ENCODE measurements at places on chromosomes 5 and 9. TPM values are rescaled to one million over a fixed set of nuclear protein-coding genes. Genes with fewer than 3 reads are reported as not detected.
A peak's percentile ranks its signal among the peaks of the same experiment; 100 is the strongest.

- DNase-seq: no peak
These were observed 32.8 kb downstream of the NCS1 start for GRCh38 chr9:130204959-130205358.

Gene ZNF366
- total RNA-seq: not detected

DNA sequence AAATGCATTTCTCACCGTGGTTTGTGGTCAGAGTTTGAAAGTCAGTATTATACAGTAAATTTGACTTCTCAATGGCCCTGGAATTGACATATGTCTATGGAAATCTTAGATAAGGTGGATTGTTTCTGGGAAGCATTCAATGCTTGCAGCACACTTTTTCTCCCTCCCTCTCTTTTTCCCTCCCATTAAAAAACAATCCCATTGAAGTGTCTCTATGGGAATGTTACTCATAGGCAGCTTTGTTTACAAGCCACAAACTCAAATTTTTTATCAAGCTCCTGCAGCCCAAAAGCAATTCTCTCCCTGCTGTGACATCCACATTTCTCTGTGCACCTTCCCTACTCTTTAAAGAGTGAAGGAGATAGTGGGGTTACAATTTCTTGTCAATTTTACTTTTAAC lies 292.1 kb downstream of the ARRDC3 start:
- DNase-seq: no peak

GRCh38 chr9:126326228-126327005 lies at the start of gene MVB12B:
Gene MVB12B (plus strand): TSS chr9:126326829. CDS start chr9:126326930, 101 bp downstream.
- DNase-seq: no peak

- DNase-seq: no peak
These were observed 392.6 kb upstream of the BRINP1 start for GRCh38 chr9:119761812-119762211.

GRCh38 chr9:91530829-91531228 lies 107.2 kb upstream of the NFIL3 start:
- no peak for DNase-seq

Gene ARHGEF39
- 8.9 TPM for total RNA-seq

DNA sequence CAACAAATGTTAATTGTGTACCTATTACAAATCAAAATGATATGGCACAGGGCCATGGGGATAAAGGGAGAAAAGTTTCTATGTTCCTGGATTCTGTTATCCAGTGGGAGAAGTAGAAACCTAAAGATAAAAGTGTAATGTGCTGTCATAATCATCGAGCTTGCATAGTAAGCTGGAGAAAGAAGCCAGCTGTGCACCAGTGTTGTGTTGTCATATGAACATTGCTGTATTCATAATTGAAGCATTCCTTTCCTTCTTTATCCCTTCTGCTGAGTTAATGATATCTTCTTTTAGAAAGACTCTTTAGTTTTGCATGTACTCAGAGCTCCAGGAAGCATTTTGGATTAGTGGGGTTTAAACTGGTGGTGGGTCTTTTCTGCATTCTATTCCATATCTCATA lies 39.5 kb downstream of the NTRK2 start:
- no peak for DNase-seq

Gene NUP214
- 27.1 TPM for total RNA-seq

Gene GMCL2
- not detected for total RNA-seq

Gene SPINK13
- not detected for total RNA-seq

DNA sequence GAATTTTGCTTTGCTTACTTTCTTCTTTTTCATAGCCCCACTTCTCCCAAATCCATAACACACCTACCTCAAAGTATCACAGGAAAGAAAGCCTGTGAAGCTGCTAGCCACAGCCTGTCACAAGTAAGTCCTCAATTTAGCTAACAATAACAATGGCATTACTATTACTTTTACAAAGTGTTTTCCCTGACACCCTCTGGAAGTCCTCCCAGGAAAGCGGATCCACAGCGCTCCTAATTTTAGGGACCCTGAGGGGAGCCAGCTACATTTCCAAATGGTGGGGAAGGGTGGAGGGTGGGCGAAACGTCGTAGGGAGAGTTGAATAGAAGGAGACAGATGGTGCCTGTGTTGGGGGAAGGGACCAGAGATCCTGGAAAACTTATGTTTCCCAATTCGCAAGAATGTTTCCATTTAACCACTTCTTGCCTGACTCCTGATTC lies 523 bp upstream of the WWC1 start:
- DNase-seq: no peak

DNA sequence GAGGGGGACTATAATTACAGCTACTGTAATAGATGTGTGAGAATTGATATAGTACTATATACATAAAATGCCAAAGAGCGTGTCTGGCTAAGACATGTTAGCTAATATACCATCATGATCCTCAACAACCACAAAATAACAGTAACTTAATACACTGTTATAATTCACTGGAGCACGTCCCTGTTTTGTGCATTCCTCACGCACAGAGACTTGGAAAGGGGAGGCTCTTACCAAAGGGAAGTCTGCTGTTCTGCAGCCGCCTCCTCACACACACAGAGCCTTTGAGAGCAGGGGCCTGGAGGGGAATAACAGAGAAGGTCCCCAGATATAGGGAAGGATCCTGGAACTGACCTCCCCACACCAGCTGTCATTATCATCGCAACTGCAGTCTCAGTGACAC lies 97.3 kb downstream of the ANKRD18A start:
- DNase-seq: no peak

- DNase-seq: no peak
These were observed 362.9 kb downstream of the ARRDC3 start for GRCh38 chr5:91020065-91020800.

- no peak for DNase-seq
These were observed 54.1 kb upstream of the FYB1 start for GRCh38 chr5:39273314-39273954.

Gene NEUROG1
- not detected for total RNA-seq

GRCh38 chr9:89564346-89564878 lies 40.4 kb upstream of the GADD45G start:
- DNase-seq: peak; percentile 52

Gene TEX48
- not detected for total RNA-seq

DNA sequence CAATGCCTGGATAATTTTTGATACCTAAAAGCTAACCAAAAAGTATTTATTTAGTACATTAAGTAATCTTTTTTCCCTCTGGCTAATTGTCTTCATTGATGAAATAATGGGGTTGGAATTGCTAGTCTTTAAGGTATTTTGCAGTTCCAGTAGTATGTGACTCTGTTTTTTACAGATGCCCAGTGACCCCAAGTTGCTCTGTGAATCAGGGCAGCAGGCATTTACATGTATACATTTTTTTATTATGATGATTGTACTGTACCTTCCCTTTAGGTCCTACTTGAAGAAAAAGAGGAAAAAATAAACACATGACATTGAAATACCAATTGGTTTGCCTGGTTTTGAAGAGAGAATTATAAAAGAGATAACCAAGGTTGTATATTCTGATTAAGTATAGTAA lies 385.5 kb downstream of the ADGRV1 start:
- DNase-seq: no peak

DNA sequence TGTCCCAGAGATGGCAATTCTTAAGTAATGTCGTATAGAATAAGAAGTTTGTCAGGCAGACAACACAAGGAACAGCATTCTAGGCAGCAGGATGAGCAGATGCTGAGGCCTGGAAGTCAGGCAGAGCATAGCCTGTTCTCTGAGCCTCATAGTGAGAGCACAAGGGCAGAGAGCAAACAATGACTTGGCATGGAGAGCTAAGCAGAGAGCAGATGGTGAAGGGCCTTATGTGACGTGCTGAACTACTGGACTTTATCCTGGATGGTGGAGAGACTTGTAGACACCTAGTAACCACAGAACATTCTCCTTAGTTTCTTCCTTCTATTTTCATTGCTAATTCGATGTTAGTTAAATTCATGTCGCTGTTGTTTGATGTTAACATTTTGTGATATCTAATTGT lies 60.1 kb downstream of the KCTD16 start:
- no peak for DNase-seq

Gene PAIP2
- 56.4 TPM for total RNA-seq

DNA sequence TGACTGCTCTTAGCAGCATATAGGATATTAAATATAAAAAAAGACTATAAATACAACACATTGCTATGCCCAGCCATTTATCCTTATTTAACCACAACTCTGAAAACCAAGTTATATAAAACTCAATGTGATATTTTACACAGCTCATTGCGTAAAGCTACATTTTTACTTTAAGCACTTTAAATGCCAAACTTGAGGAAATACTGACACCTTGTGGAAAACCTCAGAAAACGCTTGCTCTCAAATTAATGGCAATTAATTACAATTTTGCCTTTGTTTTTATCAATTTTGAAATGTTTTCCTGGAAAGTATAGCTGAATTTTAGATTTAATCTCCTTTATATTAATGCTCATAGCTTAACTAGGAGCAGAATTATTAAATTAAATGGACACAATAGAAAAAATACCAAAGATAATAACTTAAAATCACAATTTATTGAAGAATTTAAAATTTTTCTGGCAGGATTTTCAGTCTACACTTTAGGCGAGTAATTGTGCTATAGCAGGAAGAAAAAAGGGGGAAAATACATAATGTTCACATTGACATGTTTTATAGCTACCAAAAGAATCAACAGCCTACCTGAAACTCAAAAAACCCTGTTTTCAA lies 25.2 kb upstream of the PLAC8L1 start:
- no peak for DNase-seq

Gene CDKN2B
- not detected for total RNA-seq

Gene PPIC
- total RNA-seq: 17.9 TPM

GRCh38 chr9:4111233-4112008 lies 188.4 kb downstream of the GLIS3 start:
- peak; percentile 7 for DNase-seq

DNA sequence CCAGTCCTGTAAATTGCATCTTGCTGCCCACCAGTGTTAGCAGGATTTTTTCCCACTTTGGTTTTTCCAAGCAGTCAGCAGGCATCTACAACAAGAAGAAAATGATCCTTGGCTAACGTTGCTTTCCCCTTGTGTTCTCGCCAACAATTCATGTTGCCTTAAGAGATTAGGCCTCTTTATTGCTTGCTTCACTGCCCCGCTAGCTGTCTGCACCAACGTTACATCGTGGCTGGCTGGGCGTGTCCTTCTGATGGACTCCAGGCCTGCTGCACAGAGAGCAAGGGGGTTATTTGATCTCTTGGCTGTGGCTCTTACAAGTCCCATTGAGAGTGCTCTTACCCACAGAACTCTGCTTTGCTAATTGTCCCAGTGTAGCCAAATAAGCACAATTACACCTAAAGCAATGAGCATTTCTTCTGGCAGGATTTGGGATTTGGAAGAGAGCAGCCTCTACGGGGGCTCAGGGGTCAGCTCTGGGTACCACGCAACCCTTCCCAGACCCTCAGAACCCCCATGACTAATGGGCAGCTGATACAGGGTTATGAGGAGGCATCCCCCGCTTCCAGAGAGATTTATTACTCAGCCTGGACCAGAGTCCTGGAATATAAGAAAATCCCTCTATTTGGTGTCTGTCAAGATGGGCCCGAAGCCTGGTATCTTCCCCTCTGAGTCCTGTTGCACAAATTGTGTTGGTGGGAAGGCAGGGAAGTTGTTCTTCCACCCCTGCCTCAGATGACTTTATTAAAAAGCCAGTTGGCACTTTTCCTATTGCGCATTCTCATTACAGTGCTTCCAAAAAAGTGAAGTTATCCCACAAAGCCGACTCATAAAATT lies 17.6 kb downstream of the DCANP1 start:
- no peak for DNase-seq

Gene PCDHGA5
- 0.21 TPM for total RNA-seq

DNA sequence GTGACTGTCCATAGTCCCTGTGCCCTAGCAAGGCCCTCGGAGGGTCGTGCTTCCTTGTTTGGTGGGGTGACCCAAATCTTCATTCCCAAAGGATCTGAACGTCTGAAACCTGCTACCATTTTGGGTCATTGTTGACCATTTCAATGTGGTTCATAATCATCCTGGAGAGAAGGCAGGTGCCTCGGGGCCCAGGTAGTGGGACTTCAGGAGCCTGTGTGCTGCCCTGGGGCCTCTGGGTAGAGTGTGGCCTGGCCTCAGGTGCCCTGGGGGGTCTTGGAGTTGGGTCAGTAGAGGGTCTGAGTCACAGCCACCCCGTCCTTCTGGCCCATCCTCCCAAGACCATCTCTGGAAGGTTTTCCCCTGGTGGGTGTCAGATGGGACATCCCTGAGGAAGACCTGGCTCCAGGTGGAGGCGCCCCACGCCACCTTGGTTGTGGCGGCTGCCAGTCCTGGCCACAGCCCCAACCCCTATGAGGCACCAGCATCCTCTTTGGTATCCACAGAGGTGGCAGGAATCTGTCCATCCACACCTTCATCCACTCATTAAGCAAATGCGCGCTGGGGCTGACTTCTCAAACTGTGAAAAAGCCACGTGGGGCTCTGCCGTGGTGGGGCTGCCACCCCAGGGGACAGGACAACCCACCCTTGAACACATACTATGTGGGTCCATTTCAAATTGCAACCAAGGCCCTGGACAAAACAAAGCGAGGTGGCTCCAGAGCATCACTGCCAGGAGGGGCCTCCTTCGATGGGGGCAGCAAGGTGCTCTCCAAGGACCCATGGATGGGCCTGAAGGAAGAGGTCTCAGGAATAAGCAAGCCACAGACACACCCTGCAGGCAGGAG lies 41.6 kb upstream of the FCN1 start:
- no peak for DNase-seq

GRCh38 chr9:75128535-75128934 lies 40.2 kb downstream of the OSTF1 start:
- DNase-seq: no peak

Measured in HT1080 (cell line).